Caudate nucleus (tissue), 63 donors: ENCODE measurements at places on chromosomes 4 and X.

- DNase-seq = no peak
Observed at GRCh38 chr4:183842129-183842528, 63.0 kb upstream of the STOX2 start.

DNA sequence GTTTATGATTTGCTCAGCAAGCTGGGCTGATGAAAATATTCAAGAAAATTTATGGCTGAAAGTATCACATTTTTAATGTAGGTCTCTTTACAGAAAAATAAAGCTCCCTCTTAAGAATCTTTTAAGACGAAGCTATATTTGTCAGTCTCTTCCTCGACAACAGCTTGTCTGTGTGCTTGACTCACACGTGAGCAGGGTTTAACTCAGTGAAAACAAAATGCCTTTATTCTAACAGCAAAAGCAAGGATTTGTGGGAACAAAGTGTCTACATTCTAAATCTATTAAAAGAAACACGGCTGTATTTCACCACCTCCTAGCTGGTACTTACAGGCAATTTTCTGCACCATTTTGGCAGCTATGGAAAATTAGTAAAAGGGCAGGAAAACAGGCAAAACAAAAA, 75.5 kb downstream of the NYX start:
- no peak for DNase-seq

GRCh38 chrX:150690126-150690525, 3.1 kb upstream of the MTMR1 start:
- no peak for DNase-seq

GRCh38 chr4:177455561-177455970, 13.3 kb upstream of the AGA start:
- no peak for DNase-seq

DNA sequence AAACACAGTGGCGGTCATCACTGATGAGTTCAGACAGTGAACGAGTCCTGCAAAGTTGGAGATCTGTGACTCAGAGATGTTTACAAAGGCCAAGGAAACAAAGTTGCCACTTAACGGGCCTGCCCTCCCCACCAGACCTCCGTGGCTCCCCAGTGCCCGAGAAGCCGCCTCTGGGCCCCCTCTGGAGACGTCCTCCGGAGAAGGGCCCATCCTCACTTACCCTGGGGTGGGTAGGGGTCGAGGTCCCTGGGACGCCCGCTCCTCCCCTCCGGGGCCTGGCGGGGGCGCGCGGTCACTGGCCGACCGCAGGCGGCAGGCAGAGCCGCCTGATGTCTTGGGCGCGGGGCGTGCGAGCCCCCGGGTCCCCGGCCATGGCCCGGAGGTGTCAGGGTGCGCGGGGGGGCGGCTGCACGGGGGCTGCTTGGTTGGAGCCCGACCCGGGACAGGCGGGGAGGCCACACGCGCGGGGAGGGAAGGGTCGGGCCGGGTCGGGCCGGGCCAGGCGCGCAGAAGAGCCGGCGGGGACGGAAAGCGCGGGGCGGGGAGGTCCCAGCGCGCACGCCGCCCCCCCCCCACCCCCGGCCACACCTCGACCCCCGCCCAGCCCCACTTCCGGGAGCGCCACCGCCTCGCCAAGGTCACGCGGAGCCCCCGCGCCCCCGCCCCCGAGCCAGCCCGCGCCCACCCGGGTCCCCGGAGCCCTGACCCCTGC, 529 bp downstream of the DHRSX start:
- DNase-seq = no peak

DNA sequence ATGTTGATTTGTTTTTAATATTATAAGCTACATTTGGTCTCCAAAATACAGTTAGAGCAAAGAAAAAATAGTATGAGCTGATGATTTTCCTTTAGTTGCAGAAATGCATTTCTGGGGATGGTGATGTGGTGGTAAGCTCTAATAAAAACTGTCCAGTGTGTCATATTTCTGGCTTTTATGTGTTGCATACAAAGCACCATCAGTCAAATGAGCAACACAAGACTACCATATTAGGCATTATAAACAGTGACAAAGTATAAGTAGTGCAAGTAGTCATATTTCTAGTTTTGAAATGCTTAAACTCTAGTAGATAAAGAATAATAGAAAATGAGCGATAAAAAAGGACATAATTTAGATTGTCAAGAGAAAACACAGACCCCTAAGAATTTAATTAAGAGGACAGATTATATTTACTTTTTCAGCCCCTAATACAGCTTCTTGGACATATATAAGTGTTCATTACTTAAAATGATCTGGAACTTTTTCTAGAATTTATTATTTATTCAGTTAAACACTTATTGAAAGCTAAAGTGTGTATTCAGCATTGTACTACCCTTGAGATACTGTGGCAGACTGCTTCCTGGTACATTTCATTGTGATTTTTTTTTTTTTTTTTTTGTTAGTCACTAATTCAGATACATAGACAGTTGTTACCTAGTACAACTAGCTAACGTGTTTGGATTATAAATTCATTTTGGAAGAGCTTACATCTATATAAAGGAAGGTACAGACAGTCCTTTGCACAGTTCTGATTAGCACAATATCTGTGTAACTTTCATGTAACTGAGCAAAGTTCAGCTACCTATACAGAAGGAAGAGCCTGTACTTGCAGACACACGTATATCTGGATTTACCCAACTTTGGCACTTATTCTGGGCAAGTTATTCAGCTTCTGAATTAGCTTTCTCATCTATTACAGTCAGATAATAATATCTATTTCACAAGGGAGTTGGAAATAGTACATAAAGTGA, 22.3 kb downstream of the RAP1GDS1 start:
- DNase-seq = no peak

GRCh38 chrX:139826065-139827044, 106.5 kb downstream of the ATP11C start:
- no peak for DNase-seq

DNA sequence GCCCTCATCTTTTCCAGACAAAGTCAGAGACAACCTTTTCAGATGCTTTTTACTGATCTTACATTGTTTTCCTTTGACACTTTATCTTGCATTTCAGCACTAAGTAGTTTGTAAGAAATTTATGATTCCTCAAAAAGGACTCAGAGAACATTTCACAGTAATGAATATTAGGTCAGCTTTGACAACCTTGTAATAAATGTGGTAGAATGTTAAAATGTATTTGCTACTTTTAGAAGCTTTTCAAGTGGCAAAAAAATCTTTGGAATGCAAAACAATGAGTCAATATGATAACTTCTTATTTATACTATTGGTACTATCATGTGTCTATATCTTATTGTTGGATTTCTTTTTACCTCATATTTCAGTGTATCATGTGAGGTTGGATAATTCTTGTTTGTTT, 146.2 kb upstream of the FAT4 start:
- no peak for DNase-seq

- no peak for DNase-seq
Observed at GRCh38 chr4:36081185-36081584, 163.1 kb downstream of the ARAP2 start.

DNA sequence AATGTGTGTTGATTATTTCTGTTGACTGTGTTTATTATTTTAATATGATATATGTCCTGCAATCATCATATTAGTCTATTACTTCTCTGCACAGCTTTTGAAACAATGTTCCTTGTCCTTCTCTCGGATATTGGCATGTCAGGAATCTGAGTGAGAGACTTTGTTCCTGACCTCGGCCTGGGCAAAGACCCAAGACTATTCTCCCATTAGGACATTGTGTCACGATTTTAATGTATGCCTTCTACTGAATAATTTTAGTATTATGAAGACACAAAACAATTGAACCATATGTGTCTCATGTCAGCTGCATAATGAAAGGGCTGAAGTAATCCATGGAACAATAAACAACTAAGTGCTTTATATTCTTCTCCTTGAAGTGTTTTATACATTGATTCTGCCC, 580.8 kb upstream of the TENM3 start:
- no peak for DNase-seq

GRCh38 chrX:119667111-119667878, 25.7 kb downstream of the SEPTIN6 start:
- no peak for DNase-seq

- no peak for DNase-seq
Observed at GRCh38 chr4:147587041-147587440, 30.2 kb upstream of the TMEM184C start.

DNA sequence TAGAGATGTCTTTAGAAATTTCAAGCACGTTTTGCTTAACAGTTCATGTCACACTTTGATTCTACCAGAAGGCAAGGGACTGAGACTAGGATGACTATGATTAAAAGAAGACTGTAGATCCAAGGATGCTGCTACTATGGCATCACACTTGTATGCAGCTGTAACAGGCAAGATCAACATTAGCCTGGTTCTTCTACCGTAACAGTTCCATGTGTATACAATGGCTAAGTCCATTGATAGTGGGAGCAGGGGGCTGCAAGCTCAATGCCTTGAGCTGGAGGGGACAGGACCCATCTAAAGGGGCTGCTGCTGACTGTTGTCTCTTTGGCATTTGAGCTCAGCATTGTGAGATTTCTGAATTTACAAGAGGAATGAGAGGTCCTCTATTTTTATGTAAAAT, 212.0 kb downstream of the APBB2 start:
- DNase-seq = no peak

DNA sequence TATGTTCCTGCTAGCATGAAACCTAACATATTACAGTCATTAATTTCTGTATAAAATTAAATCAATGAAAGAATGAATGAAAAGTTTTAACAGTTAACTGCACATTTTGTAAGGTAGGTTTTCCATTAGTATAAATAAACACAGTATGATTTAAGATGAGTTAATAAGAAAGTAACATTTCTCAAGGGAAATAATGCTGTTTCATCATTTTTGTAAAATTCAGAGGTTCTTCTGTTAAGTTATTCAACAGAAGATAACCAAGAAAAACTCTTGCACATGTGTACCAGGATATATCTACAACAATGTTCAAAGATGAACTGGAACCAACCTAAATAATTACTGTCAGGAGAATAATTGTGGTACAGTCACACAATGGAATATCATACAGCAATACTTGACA, 88.6 kb downstream of the NEK1 start:
- no peak for DNase-seq

- DNase-seq = peak; percentile 2
Observed at GRCh38 chr4:145041378-145041777, 56.6 kb downstream of the ANAPC10 start.
